ENCODE measurements at places on chromosomes 12 and 14.

DNA sequence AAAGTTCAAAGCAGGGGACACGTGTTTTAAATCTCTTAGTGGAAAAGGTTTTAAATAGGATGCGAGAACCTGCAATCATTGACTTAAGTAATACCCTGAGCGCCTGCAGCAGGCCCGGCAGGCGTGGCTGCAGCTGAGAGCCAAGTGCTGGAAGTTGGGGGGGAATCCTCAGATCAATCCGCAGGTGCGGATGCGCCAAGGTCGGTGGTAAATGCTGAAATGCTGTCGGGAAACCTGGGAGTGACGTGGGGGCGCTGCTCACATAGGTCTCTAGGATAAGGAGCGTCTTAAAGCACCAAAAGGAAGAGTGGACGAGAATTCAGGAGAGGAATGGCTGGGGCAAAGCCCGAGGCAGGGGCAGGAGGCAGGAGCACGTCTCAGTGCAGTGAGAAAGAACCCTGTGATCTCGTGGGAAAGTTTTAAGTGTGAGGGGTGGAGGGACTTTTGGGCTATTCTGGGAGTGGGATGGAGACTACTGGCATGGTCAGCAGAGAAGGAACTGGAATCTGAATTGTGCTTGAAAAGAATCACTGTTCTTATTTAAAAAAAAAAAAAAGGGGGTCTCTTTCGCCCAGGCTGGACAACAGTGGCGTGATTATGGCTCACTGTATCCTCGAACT is 883 bp upstream of the CDCA4 start:
- no peak for DNase-seq

DNA sequence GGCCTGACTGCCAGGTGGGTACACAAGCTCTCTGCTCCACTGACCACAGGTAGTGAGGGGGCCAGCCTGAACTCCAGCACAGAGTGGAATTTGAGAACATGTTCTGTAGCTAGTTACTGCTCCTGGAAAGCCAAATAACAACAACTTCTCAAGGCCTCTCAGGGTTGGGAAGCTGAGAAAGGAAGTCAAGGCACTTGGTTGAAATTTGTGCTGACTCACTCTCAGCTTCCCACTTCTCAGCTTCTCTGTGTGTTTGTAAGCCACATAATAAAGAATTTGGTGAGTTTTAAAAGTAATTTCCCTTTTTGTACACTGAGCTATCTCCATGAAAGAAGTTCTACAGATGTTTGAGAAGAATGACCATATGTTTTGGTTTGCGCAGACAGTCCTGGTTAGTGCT is 234.9 kb downstream of the KTN1 start:
- no peak for DNase-seq

DNA sequence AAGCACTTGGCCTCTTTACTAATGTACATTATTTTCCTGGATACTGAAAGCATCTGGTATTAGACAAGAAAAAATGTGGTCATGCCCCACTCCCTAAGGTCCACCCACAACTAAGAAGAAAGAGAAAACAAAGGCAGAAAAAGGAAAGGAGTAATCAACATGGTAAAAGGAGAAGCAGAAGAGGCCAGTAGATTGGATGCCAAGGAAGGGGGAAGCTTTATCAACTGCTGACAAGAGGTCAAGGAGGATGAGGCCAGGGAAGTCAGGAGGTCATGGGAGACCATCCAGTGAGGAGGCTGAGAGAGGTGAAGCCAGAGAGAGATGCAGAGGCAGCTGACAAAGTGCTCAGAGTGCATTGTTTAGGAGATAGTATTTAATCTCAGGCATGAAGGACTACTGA is 383.5 kb downstream of the ZFP36L1 start:
- DNase-seq, result no peak

- no peak for DNase-seq
Observed at GRCh38 chr12:2168808-2169207, 116.0 kb downstream of the CACNA1C start.

DNA sequence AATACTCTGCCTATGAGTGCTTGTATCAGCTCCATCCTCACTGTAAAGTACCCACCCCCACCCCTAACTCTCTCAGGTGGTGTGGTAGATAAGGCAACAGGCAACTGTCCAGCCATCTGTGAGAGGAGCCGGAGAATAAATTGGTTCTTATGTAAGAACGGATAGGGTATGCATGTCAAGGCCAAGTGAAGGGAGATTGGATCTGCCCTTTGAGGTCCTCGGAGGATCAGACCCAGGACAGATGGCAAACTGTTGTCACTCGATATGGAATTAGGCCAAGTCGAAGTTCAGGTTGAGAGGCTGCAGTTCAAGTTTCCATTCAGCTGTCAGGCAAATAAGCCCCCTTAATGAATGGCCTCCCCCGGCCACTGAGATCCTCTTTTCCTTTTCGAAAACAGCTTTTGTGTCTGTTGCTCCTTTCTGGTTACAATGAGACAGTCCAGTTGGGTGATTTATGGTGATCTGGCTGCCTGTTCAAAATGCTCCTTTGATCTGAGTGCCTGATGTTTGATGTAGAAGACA is 120.3 kb downstream of the VRK1 start:
- DNase-seq, result no peak

- DNase-seq, result peak; percentile 39
Observed at GRCh38 chr12:43835656-43836474, at the start of gene TMEM117. TSS of gene TMEM117 (plus strand) at chr12:43836081.

- peak; percentile 77 for DNase-seq
Observed at GRCh38 chr12:100668945-100669536, 95.6 kb downstream of the GAS2L3 start.
